ENCODE measurements at places on chromosomes 1 and 21. TPM values are rescaled to one million over a fixed set of nuclear protein-coding genes. Genes with fewer than 3 reads are reported as not detected.

GRCh38 chr1:91836331-91837040, 49.5 kb downstream of the TGFBR3 start:
- H3K4me3 ChIP-seq, result no peak overlapping the region
- H3K36me3 ChIP-seq, result no peaks in the 10 kb centered on the region
- H3K4me1 ChIP-seq, result peaks cover 4% of the 10 kb centered on the region
- no peak overlapping the region for H3K27ac ChIP-seq
- DNase-seq, result peak; percentile 29
- H3K27me3 ChIP-seq, result no peaks in the 10 kb centered on the region

DNA sequence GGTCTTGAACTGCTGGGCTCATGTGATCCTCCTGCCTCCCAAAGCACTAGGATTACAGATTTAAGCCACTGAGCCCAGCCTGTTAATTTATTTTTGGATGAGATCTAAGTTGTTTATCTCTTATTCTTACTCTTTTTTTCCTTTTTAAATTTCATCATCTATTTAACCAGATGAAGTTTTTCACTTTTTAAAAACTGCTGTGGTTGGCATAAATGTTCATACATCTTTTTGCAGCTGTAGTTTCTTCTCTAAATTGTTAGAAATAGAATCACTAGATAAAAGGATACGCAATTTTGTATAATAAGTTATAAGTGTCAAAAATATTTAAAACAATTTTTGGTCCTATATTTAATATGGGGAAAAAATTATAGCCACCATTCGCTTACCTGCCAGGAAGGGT, 80.3 kb upstream of the GPR88 start:
- no peak for DNase-seq
- H3K4me1 ChIP-seq, result no peaks in the 10 kb centered on the region
- no peaks in the 10 kb centered on the region for H3K36me3 ChIP-seq
- no peaks in the 10 kb centered on the region for H3K27me3 ChIP-seq
- no peak overlapping the region for H3K27ac ChIP-seq

GRCh38 chr1:30600258-30600657, 123.1 kb downstream of the MATN1 start:
- no peak for DNase-seq
- no peaks in the 10 kb centered on the region for H3K27me3 ChIP-seq
- no peak overlapping the region for H3K4me3 ChIP-seq
- H3K4me1 ChIP-seq, result no peaks in the 10 kb centered on the region
- H3K36me3 ChIP-seq, result no peaks in the 10 kb centered on the region

GRCh38 chr1:70978623-70979022, 69.0 kb downstream of the PTGER3 start:
- DNase-seq, result no peak
- H3K4me3 ChIP-seq, result no peak overlapping the region
- H3K27me3 ChIP-seq, result no peaks in the 10 kb centered on the region
- H3K36me3 ChIP-seq, result no peaks in the 10 kb centered on the region
- no peak overlapping the region for H3K27ac ChIP-seq

- no peaks in the 10 kb centered on the region for H3K36me3 ChIP-seq
- H3K27ac ChIP-seq, result no peak overlapping the region
- peaks cover 10% of the 10 kb centered on the region for H3K4me1 ChIP-seq
- DNase-seq, result no peak
- H3K27me3 ChIP-seq, result no peaks in the 10 kb centered on the region
Measured at GRCh38 chr21:38286739-38287471, 30.1 kb downstream of the KCNJ15 start.

- no peaks in the 10 kb centered on the region for H3K36me3 ChIP-seq
- H3K27ac ChIP-seq, result no peak overlapping the region
- no peaks in the 10 kb centered on the region for H3K27me3 ChIP-seq
- no peak for DNase-seq
- no peak overlapping the region for H3K4me3 ChIP-seq
Measured at GRCh38 chr21:31043471-31043870, 5.2 kb upstream of the KRTAP19-8 start.

- DNase-seq, result no peak
- no peak overlapping the region for H3K4me3 ChIP-seq
- H3K36me3 ChIP-seq, result no peaks in the 10 kb centered on the region
- no peak overlapping the region for H3K27ac ChIP-seq
Measured at GRCh38 chr1:14435368-14436023, 163.0 kb upstream of the KAZN start.

DNA sequence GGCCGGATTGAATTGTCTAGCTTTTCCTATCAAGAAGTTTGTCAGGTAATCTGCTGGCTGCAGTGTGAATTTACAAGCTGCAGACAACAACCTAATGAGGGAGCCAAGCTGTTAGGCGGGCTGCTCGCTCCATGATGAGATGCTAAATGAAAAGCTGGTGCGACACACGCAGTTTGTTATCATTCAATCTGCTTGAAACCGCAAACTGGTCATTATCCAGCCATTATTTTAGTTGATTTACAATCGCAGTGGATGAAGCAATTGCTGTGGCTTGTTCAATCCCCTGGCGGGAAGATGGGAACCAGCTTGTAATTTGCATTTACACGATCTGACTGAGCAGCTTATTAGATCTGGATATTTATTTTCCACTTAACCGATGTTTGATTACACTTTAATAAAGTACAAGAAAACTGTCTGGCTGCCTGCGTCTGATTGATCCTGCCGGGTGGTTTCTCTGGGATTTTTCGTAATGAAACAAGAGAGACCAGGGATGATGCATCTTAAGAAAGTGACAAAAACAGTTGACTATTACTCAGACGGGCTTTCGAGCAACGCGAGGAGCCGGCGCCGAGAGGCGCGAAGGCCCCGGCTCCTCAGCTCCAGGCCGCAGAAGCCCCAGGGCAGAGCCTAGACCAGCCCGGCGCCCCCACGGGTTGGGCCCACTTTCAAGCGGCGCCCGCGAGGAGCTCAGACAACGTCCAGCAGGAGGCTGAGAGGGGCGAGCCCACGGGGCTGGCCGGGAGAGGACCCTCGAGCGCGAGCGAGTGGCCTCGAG, 118.0 kb upstream of the BARHL2 start:
- H3K4me3 ChIP-seq, result no peak overlapping the region
- no peaks in the 10 kb centered on the region for H3K4me1 ChIP-seq
- H3K27ac ChIP-seq, result no peak overlapping the region
- peak; percentile 18 for DNase-seq
- H3K36me3 ChIP-seq, result no peaks in the 10 kb centered on the region

DNA sequence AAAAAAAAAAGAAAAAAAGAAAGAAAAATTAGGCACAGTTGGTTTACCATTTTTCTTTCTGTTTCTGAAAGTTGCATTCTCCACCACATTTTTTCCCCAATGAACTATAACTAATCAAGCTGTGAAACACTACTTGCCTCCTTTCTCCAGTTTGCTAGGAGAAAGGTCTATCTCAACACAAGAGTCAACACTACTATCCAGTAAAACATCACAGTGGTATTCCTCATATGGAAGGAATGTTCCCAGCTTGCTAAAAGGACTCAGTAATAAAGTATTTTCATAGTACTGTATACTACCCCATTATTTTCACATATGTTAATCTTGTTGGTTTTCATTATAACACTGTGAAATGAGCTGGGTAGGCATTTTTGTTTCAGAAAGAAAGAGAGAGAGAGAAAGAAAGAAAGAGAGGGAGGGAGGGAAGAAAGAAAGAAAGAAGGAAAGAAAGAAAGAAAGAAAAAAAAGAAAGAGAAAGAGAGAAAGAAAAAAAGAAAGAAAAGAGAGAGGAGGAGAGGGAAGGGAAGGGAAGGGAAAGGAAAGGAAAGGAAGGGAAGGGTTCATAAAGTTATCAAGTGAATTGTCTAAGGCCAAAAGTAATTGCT, 7.9 kb downstream of the PTGER3 start:
- H3K4me3 ChIP-seq, result no peak overlapping the region
- H3K4me1 ChIP-seq, result no peaks in the 10 kb centered on the region
- no peak for DNase-seq
- no peak overlapping the region for H3K27ac ChIP-seq

DNA sequence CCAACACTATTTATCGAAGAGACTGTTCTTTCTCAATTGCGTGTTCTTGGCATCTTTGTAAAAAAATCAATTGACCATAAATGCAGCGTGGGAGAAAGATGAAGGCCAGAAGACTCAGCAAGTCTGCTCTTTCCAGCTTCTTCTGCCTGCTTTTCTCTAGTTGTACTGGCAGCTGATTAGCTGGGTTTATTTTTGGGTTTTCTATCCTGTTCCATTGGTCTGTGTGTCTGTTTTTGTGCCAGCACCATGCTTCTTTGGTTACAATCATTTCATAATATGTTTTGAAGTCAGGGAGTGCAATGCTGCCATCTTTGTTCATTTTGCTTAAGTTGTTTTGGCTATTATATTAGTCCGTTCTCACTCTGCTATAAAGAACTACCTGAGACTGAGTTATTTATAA, 201.8 kb upstream of the B3GALT2 start:
- no peaks in the 10 kb centered on the region for H3K36me3 ChIP-seq
- DNase-seq, result no peak
- no peak overlapping the region for H3K27ac ChIP-seq
- H3K4me3 ChIP-seq, result no peak overlapping the region

GRCh38 chr1:104084380-104084779, 334.7 kb downstream of the AMY1C start:
- H3K27me3 ChIP-seq, result no peaks in the 10 kb centered on the region
- no peaks in the 10 kb centered on the region for H3K36me3 ChIP-seq
- no peak overlapping the region for H3K27ac ChIP-seq
- H3K4me3 ChIP-seq, result no peak overlapping the region

GRCh38 chr1:51309291-51309690, 21.1 kb downstream of the TTC39A start:
- no peak overlapping the region for H3K27ac ChIP-seq
- H3K4me3 ChIP-seq, result no peak overlapping the region
- H3K36me3 ChIP-seq, result no peaks in the 10 kb centered on the region
- no peaks in the 10 kb centered on the region for H3K27me3 ChIP-seq
- no peak for DNase-seq

- peaks cover 20% of the 10 kb centered on the region for H3K4me1 ChIP-seq
- peak overlapping the region; percentile 23 for H3K4me3 ChIP-seq
- peak; percentile 19 for DNase-seq
- no peaks in the 10 kb centered on the region for H3K36me3 ChIP-seq
- no peaks in the 10 kb centered on the region for H3K27me3 ChIP-seq
- H3K27ac ChIP-seq, result peak overlapping the region; percentile 6
Measured at GRCh38 chr1:163173121-163173520, 29.6 kb downstream of the RGS5 start.

- no peaks in the 10 kb centered on the region for H3K4me1 ChIP-seq
- no peaks in the 10 kb centered on the region for H3K36me3 ChIP-seq
- no peak for DNase-seq
- H3K4me3 ChIP-seq, result no peak overlapping the region
- H3K27me3 ChIP-seq, result no peaks in the 10 kb centered on the region
Measured at GRCh38 chr1:2602866-2603520, 16.4 kb downstream of the PRXL2B start.

- H3K36me3 ChIP-seq, result no peaks in the 10 kb centered on the region
- H3K4me1 ChIP-seq, result peaks cover 3% of the 10 kb centered on the region
- no peak for DNase-seq
- H3K27ac ChIP-seq, result no peak overlapping the region
Measured at GRCh38 chr1:55750628-55750995, 535.4 kb upstream of the USP24 start.

DNA sequence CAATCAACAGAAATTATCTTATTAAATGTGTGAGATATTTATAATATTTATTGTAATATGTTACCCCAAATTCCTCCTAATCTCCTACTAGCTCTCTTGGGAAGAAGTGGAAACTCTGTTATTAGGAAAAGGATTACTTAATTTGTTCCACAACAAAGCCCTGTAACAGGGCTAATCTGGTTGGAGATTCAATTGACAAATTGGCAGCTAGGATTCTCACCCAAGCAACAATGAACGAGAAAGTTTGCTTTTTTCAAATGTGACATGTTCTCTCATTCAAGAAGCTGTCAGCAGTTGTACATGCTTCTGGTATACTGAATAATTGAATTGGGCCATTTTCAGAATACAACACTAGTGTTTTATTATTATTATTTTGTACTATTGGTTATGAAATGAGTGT, 367.9 kb upstream of the ADGRL4 start:
- H3K27ac ChIP-seq, result no peak overlapping the region
- H3K4me3 ChIP-seq, result no peak overlapping the region
- no peak for DNase-seq

GRCh38 chr1:7379441-7379971, 391.6 kb upstream of the VAMP3 start:
- peak; percentile 75 for DNase-seq
- peak overlapping the region; percentile 13 for H3K27ac ChIP-seq
- no peaks in the 10 kb centered on the region for H3K27me3 ChIP-seq
- no peaks in the 10 kb centered on the region for H3K36me3 ChIP-seq
- H3K4me3 ChIP-seq, result peak overlapping the region; percentile 4

GRCh38 chr1:183331091-183331742, 87.0 kb downstream of the NMNAT2 start:
- DNase-seq, result peak; percentile 11
- no peak overlapping the region for H3K27ac ChIP-seq
- no peak overlapping the region for H3K4me3 ChIP-seq
- H3K4me1 ChIP-seq, result no peaks in the 10 kb centered on the region

DNA sequence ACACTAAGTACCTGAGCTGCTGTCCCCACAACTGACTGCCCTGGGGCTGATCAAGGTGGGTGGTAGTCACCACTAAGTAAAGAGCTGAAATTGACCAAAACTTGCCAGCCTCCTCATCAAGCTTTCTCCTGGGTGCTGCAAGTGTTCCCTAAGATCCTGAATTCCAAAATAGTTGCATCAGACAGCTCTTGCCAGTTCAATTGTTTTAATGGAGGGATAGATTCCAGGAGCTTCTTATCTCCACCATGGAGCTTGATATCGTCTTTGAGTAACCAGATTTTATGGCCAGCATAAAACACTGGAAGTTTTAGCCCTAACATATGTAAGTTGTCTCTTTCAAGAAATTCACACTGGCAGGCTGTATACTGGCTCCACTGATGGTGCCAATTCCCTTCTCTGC, 90.3 kb downstream of the NID1 start:
- H3K27ac ChIP-seq, result no peak overlapping the region
- no peak overlapping the region for H3K4me3 ChIP-seq
- H3K4me1 ChIP-seq, result peaks cover 8% of the 10 kb centered on the region
- peaks cover 18% of the 10 kb centered on the region for H3K36me3 ChIP-seq

DNA sequence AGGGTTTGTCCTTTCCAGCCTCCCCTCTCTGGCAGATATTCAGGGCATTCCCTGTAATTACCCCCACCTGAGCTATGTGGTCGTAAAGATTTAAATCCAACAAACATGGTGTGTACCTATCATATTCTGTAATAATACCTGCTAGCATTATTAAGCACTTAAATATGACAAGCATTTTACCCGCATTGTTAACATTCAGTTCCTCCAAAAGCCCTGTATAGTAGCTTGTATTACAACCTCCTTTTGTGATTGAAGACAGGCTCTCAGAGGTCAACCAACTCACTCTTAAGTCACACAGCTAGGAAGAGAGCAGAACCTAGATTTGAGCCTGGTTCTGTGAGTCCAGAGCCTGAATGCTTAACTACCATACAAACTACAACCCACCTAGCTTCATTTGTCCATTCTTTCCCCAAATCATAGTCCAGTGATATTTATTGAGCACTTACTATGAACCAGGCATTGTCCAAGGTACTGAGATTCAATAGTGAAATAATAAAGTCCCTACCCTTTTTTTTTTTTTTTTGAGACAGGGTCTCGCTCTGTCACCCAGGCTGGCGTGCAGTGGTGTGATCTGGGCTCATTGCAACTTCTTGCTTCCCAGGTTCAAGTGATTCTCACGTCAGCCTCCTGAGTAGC, 13.8 kb upstream of the KDM4A start:
- H3K27ac ChIP-seq, result no peak overlapping the region
- no peaks in the 10 kb centered on the region for H3K4me1 ChIP-seq
- DNase-seq, result no peak

BRDT gene
- total RNA-seq, result not detected

KCNJ9 gene
- total RNA-seq, result under 0.01 TPM

NR1I3 gene
- not detected for total RNA-seq

KCNN3 gene
- total RNA-seq, result not detected

SPRR2G gene
- total RNA-seq, result not detected

CRYBG2 gene
- not detected for total RNA-seq

ASCL5 gene
- total RNA-seq, result under 0.01 TPM

KRTAP6-3 gene
- not detected for total RNA-seq

CCDC27 gene
- not detected for total RNA-seq

PCNT gene
- 26.1 TPM for total RNA-seq

LCE3E gene
- not detected for total RNA-seq

ITLN1 gene
- not detected for total RNA-seq

USH2A gene
- under 0.01 TPM for total RNA-seq

All from fibroblast of lung (primary cell).